T-helper 17 cell (primary cell): ENCODE measurements at places on chromosomes 13 and 19. TPM values are rescaled to one million over a fixed set of nuclear protein-coding genes. Genes with fewer than 3 reads are reported as not detected.

- peak; percentile 78 for DNase-seq
Observed at GRCh38 chr19:49145573-49146407, 9.4 kb downstream of the HRC start.

GRCh38 chr13:31882794-31883193 is 143.5 kb downstream of the RXFP2 start:
- no peak for DNase-seq

GRCh38 chr19:6503407-6504201 is 1.5 kb upstream of the TUBB4A start:
- no peak for DNase-seq

DNA sequence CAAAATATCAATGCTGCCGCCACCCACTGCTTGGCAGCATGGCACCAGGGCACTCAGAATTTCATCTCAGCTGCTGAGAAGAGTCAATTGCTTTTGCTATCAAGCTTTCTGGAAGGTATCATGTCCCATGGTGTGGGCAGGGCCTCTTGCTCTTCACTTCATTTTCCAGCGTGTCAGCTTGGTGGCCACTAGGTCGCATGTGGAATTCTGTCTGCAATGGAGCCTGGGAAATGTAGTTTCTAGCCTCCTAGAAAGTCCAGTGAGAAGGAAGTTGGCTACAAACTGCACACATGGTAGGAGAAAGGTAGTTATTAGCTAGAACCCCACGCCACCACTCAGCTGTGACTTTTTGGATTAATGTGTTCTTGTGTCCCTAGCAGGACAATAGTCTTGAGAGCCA is 105.3 kb downstream of the MYO16 start:
- no peak for DNase-seq

GRCh38 chr19:18109733-18110608 is 12.4 kb downstream of the MAST3 start:
- peak; percentile 44 for DNase-seq

Gene MBD3L2
- total RNA-seq = not detected

Gene PRODH2
- not detected for total RNA-seq

Gene CYP4F2
- not detected for total RNA-seq
